Activated CD4-positive, alpha-beta T cell treated with anti-CD3 and anti-CD28 coated beads, Interleukin-2, amount 10 ng/mL, durations not matched to agents 7 days and 5 days (primary cell): ENCODE measurements at places on chromosomes 12 and 14.

DNA sequence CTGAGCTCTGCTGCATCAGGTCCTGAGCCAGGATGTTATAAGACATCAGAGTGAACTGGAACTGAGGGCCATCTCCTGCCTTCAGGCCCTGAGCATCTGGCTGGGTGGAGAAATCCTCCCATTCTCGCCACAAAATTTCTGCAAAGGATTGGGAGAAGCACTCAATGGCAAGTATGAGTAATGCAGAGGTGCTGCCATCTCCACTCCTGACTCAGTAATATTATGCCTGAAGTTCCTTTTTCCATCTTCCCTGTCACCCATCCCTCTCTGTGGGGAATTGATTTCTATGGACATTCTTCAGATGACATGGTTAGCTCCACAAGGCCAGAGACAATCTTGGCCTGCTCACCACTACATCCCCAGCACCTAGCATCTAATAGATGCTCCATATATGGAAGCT lies 4.7 kb downstream of the ANGEL1 start:
- no peak for DNase-seq

GRCh38 chr14:102772781-102773570 lies 4.3 kb upstream of the TRAF3 start:
- DNase-seq: no peak

DNA sequence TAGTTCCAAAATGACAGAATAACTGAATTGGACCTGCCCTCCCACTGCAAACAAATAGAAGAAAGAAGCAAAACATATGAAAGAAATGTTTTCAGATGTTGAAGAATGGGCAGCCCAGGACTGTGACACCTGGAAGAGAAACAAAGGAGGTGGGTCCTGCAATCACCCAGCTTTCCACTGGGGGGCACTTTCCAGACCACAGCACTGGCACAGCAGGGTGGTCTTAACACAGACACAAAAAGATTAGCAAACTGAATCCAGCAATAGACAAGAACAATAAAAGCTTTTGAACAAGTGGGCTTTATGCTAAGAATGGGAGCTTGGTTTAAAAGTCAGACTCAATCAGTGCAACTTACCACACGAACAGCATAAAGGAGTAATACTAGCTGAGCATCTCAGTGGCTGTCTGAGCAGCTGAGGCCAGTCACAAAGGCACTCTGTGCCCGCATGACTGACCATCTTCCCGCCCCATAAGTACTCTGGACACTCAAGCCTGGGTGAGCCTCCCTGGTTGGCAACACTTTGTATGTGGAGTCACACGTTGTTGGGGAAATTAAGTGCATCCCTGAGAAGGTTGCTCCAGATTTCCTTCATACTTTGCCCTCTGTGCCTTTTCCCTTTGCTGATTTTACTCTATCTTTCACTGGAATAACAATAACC lies 27.7 kb downstream of the JKAMP start:
- DNase-seq: no peak

GRCh38 chr12:2501464-2502191 lies 293.1 kb upstream of the FKBP4 start:
- no peak for DNase-seq

DNA sequence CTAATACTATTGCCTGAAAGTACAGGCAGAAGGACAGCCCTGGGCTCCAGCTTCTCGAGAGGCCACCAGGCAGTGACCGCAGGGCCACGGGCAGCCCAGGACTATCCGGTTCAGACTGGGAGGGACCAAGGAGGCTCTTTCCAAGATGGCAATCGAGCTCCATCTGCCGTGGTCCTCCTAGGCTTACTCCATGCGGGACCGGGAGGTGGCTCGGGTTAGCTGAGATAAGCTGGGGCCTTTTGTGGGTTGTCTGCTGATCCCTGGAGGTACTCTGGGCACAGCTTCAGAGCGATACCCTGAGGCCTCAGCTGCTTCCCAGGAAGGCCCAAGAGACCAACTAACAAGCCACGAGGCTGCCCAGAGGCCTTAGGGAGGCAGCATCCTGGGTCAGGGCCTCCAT lies 33.1 kb downstream of the SNRNP35 start:
- DNase-seq: no peak

- DNase-seq: no peak
Observed at GRCh38 chr14:96915478-96915877, 118.3 kb downstream of the VRK1 start.

DNA sequence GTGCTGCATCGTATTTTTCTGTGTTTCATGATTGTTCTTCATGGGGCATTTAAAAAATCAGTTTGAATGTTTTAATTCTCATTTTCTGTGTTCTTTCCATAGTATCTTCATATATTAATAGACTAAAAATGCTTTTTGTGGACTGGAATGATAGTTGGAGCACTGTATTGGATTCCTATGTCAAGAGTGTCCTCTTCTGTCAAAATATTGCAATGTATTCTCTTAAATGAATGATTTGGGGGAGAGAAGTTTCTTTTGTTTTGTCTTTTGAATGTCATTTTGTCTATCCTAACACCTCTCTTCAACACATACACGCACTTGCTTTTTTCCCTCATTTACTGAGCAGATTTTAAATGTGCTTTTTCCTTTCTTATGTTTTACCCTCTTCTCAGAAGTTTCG lies 4.7 kb upstream of the EIF2S3B start:
- DNase-seq: no peak

DNA sequence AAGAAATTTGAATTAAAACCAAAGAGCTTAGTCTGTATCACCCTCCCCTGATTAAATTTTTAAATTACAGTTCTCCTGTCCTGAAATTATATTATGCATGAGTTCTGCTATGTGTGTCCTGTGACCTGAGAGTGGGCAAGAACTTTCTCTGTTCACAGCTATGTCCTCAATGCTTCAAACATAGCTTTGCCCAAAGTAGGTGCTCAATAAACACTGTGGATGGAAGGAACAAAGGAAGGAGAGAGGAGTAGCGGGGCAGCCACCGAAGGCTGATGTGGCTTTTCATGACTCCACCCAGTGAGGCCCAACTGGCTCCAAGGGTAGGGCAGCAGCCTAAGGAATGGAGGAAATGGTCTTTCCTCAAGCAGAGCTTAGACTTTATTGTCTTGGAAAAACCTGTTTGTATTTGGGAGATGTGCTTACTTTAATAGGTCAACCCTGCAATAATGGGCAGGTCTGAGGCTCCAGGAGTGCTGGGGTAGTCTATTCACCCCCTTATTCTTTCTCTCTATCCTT lies 7.6 kb upstream of the MARK3 start:
- DNase-seq: no peak

GRCh38 chr14:95354834-95355233 lies 35.1 kb upstream of the CLMN start:
- DNase-seq: no peak

- no peak for DNase-seq
Observed at GRCh38 chr12:129152351-129153104, 299.2 kb downstream of the GLT1D1 start.

DNA sequence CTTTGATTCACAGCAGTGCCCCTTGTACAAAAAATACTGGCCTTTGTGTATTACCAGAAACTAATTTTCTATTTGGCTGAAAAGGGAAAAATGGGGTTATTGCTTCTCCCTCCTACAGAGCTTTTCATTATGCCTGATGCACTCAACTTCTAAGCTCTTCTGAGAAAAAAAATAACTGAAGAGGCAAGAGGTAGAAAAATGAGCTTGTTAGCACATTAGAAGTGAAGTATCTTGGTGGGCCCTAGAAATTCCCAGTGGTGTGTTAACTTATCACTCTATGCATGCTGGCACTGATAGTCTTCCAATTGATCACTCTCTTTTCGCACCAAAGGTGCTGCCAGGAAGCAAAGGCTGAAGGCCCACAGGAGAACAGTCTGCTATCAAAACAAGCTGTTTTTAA lies 17.1 kb downstream of the INSM2 start:
- no peak for DNase-seq

- DNase-seq: no peak
Observed at GRCh38 chr12:49868952-49869815, 26.3 kb upstream of the BCDIN3D start.

DNA sequence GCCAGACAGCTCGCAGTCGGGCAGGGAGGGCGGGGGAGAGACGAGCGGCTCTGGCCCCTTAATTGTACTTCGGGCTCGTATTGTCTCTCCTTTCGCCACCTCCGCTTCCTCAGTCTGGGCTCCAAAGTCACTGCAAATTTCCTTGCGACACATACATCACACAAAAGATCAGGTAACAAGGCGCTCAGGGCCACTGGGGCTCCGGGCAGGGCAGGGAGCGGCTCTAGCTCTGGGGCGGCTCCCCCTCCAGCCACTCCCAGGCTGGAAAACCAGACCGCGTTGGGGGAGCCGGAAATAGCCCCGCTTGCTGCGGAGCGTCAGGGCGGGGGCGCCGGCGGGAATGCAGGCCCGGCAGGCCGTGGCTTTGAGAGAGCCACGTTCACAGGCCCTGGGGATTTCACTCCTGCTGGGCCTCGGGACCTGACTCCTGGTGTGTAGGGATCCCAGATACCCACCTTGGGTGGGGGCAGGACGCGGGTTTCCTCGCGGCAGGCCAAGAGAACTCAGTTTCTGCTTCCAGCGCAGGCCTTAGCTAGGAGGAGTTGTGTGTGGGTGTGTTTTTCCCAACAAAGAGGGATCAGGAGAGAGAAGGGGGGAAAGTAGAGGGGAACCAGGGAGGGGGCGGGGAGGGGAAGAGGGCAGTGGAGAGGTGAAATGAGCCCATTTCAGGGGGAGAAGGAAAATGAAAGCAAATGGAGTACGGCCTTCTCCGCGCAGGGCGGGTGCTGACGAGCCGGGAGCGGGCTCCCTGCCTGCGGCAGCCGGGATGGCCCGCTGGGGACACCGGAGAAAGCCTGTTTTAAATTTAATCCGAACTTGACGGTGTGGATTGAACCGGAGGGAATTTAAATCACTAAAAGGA lies 4.4 kb upstream of the HOXC9 start:
- DNase-seq: no peak

- no peak for DNase-seq
Observed at GRCh38 chr14:34003082-34003668, 52.3 kb upstream of the EGLN3 start.

DNA sequence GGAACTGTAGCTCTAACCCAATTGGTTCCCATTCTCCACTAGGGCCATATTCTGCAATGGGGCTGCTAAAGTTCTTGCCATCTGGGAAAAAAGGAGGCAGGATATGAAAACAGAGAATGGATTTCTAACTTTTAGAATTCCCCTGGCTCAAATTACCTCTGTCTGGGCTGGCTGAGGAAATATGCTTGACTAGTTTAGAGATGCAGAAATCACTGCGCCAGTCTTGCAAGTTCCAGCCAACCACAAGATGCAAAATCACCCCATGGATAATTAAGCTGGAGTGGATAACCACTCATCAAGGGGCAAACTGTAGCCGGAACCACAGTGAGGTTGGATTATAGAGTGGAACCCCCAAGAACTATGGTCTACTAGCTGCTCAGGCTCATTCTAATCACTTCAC lies 126.3 kb downstream of the RALGAPA1 start:
- no peak for DNase-seq

- no peak for DNase-seq
Observed at GRCh38 chr12:130509454-130509853, 171.8 kb downstream of the PIWIL1 start.
